ENCODE measurements at places on chromosomes 12 and 14.
A peak's percentile ranks its signal among the peaks of the same experiment; 100 is the strongest.

- DNase-seq = no peak
Measured at GRCh38 chr14:31206536-31207286, 882 bp downstream of the HECTD1 start.

GRCh38 chr14:89131004-89131750 is 285.9 kb downstream of the FOXN3 start:
- DNase-seq = no peak

GRCh38 chr14:44404036-44404435 is 103.0 kb downstream of the FSCB start:
- DNase-seq = peak; percentile 5

DNA sequence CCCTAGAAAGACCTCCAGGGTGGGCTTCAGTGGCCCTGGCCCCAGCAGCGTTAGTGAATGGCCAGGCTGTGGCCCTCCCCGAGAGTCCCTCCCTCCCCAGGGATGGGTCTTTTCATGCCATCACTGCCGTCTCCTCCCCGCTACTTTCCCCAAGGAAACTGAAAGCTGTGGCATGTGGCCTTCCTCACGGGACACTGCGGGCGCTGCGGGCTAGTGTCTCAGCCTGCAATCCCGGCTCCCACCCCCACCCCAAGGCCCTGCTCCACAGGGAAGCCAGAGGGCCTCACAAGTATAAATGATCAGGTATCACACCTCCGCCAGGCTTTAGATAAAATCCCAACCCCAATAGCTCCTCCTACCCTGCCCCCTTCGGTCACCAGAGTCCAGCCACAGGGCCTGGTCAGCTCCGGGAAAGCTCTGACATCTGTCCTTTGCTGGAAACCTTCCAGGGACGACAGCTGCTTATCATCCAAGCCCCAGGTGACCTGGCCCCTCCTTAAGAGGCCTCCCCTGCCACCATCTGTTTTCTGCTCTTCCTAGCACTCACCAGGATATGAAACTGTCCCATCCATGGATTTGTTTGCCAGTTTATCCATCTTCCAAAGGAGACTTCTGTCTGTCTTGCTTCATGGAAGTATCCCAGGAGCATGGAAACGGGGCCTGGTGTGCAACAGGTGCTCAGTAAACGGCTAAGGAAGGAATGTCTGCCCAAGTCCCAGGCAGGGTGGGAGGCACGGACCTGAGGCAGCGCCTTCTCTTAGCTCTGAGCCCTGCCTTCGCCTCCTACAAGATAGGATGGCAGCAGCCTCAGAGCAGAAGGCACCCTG is 31.6 kb downstream of the CCDC85C start:
- DNase-seq = no peak

DNA sequence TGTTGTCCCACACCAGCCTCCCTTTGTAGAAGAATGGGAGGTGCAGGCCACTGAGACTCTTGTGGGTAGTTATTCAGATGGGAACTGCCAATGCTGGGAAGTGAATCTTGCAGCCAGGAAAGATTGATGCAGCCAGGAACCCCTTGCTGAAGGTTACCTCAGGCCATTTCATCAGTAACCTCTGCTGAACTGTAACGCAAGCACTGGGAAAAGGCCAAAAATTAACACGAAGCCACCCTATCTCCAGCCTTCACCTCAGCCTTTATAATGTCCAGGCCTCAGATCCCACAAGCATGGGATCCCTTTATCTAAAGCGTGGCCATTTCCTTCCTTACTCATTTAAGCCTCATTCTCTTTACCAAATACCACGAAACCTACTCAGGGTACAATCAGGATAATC is 211.1 kb downstream of the SPTSSA start:
- DNase-seq = peak; percentile 74

DNA sequence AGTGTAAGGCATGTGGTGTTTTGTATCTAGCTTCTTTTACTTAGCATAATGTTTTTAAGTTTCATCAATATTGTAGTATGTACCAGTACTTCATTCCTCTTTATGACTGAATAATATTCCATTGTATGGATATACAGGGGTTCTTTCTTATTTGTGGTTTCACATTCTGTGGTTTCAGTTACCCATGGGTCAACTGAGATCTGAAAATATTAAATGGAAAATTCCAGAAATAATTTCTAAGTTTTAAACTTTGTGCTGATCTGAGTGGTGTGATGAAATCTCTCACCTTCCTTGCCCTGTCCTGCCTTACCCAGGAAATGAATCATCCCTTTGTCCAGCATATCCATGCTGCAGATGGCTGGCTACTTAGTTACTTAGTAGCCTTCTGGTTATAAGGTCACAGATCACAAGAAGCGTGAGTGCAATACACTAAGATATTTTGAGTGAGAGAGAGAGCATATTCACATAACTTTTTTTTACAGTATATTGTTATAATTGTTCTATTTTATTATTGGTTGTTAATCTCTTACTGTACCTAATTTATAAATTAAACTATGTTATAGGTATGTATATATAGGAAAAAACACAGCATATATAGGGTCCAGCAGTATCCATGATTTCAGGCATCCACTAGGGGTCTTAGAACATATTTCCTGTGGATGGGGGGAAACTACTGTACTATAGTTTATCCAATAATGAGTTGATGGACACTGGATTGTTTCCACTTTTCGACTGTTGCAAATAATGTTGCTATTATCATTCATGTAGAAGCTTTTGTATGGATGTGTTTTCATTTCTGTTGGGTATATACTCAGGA is 59.6 kb upstream of the LRTM2 start:
- DNase-seq = peak; percentile 90

DNA sequence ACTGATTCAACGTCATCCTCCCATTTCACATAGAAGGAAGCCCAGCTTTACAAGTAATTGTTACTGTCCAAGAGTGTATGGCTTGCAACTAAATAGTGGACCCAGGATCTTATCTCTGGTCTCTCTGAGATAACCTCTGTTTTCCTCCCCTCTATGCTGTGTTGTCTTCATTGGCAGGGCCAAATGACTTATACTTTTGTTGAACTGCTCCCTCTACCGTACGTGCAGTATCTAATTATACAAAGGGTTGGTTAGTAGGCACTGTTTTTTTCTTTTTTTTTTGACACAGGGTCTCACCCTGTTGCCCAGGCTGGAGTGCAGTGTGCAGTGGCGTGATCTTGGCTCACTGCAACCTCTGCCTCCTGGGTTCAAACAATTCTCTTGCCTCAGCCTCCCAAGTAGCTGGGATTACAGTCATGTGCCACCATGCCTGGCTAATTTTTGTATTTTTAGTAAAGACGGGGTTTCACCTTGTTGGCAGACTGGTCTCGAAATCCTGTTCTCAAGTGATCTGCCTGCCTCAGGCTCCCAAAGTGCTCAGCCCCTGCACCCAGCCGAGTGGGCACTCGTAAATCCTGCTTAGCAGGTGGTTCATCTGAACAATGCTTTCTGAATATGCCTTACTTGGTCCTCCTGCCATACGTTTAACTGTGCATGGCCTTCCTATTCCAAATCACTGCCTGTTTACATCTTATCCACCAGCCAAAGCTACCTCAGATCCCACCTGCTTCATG is 162.1 kb downstream of the ADCK1 start:
- DNase-seq = no peak

DNA sequence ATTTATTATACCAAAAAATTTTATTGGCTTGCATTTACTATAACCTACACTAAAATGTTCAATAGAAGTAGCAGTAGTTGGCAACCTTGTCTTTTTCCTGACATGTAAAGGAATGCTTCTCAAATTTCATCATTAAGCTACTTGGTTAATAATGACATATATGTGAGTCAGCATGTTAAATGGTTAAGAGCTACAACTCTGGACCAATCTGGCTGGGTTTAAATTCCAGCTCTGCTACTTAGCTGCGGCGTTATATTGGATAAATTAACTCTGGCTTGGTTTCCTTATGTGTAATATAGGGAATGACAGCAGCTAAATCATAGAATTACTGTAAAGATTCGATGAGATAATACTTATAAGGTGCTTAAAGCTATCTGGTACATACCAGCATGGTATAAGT is 53.7 kb upstream of the OTOGL start:
- peak; percentile 60 for DNase-seq

GRCh38 chr14:75884198-75884611 is 97.6 kb downstream of the TGFB3 start:
- DNase-seq = peak; percentile 18

DNA sequence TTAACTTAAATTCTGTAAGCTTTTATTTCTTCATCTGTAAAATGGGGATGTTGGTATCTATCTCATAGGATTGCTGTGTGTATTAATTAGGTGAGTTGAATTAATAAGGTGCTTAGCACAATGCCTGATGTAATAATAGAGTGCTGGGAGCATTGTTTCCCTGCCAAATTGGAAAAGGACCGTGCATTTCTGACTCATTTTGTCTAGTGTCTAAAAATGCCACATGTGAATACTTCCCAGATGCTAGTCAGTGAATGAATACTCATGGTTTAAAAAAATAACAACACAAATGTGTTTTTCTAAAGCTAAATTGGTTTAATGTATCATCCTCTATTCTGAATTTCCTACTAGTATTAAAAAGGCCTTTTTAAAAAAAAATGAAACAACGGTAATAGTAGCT is 45.4 kb upstream of the NEDD1 start:
- DNase-seq = no peak

DNA sequence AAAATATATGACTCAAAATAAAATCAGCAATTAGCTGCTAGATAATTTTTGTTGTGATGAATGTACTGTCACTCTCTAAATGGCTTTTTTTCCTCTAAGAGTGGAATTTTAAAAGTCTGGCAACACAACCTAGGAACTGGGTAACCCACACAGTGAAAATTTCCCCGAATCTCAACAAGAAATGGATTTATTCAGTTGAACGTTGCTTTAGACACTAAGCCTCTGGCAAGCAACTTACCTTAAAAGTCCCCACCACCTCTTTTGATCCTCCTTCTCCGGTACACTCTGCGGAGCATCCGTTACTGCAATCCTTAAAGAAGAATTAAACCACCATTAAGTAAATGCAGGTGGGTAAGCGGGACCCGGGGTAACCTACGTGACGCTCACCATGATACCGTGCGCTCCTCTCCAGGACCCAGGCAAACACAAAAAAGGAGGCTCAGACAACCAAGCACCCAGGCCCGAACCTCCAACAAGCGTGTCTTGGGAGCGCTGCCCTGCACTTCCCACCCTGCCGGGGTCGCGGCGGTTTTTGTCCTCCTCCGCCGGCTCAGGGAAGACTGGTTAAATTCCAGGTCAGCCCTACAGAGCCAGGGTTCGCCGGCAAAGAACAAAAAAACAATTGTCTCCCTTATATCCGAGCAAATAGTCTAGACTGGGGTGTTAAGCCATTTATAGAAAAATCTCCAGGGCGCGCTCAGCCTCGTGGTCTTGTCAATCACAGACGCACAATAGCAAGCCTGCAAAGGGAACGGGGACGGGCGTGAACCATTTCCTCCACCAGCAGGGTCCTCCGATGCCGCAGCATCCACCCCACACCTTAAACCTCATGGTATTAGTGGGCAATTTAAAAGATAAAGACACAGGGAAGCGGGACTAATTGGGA is 47.1 kb downstream of the BCAT1 start:
- DNase-seq = no peak

DNA sequence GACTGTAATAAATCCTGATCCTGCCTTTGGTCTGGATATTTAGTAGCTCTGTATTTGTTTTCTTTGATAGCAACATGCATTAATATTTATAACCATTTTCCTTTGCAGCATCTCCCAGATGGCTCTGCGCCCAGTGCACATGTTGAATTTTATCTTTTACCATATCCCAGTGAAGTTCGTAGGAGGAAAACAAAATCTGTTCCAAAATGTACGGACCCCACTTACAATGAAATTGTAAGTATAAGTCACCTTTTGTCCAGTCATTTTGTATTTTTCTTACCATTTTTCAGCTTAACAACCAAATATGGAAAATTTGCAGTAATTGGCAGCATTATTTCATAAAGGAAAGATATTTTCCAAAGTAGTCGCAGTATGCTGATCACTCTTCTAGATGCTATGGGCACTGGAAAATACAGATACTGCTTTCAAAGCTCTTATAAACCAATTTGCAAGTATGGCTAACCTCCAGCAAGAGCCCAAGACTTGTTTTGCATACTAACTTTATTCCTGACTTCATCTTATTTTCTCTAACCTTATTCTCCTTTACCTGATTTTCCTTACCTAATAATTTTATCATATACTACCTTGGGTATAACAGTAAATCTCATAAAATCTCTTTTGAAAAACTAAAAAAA is 97.4 kb downstream of the PLCZ1 start:
- no peak for DNase-seq

- no peak for DNase-seq
Measured at GRCh38 chr12:52312086-52312485, 9.1 kb downstream of the KRT83 start.

DNA sequence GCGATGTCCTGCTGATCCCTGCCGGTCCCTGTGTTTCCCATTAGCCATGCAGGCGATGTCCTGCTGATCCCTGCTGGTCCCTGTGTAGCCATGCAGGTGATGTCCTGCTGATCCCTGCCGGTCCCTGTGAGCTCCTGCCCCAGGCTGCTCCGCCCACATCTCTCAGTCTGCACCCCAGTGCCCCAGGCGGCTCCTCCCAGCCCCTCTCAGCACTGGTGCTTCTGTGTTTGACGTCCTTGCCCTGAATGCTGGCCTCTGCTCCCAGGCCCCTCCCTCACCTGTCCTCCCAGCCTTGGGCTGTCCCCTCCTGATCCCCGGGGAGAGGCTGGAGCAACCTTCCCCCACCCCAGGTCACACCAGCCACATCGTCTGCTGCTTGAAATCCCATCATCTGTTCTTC is 41.4 kb upstream of the TEX22 start:
- no peak for DNase-seq

DNA sequence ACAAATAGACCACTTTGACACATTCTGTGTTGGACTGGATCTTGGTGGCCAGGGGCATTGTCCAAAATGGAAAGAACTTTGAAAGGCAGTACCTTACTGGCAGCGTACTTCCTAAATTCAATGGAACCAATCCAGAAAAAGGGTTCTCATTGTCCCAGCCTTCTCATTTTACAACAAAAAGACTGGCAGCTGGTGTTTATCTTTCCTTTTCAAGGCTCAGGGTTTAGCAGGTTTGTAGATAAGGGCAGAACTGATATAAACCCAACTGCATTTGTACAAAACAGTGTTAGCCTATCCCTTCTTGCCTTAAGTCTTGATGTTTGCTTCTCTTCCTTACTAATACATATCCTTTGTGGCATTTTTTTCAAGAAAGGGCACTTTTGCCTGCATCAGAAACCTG is 7.7 kb downstream of the THAP2 start:
- no peak for DNase-seq

DNA sequence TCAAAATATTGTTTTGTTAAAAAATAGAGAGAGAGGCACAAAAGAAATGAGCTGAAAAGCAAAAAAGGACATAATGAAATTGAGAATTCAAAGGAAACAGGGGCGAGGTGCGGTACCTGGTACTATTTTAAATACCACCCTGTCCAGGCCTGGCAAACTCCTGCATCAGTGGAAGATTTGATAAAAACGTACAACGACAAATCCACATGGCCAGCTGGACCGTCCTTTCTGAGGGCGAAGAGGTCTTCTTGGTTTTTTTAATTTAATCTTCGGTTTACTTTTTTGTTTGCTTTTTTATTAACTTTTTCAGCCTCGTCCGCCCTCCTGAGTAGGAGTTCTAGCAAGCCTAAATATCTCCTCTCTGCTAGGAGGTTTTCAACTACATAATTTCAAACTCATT is 11.9 kb downstream of the BCL11B start:
- no peak for DNase-seq

GRCh38 chr14:94690486-94690885 is 78.3 kb downstream of the SERPINA3 start:
- DNase-seq = no peak

GRCh38 chr12:26572137-26572536 is 260.9 kb downstream of the ITPR2 start:
- no peak for DNase-seq

All from NCI-H226 (cell line).